Bronchial epithelial cell (primary cell): ENCODE measurements at places on chromosomes 4 and X.

DNA sequence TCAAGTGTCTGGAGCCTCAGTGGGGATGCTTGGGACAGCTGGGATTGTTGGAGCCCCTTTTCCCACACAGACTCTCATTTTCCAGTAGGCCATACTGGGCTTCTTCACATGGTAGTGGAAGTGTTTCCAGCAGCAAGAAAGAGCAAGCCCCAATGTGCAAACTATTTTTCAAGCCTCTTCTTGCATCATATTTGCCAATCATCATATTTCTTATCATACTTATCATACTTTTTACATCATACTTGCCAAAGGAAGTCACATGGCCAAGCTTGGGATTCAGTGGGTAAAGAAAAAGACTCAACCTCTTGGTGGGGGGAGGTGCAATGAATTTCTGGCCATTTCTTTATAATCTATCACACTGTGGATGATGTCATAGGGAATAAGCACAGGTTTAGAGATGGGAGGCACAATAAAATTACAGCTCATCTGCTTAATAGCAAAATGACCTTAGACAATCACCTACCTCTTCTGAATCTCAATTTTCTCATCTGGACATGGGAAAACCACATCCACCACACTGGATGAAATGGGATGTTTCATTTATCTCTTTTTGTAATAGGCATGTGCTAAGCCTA is 174.2 kb downstream of the MID1IP1 start:
- peak; percentile 47 for DNase-seq

GRCh38 chrX:13090339-13091110 is 46.1 kb upstream of the FAM9C start:
- no peak for DNase-seq

- no peak for DNase-seq
These were observed 151.3 kb downstream of the THOC2 start for GRCh38 chrX:123581586-123581985.

DNA sequence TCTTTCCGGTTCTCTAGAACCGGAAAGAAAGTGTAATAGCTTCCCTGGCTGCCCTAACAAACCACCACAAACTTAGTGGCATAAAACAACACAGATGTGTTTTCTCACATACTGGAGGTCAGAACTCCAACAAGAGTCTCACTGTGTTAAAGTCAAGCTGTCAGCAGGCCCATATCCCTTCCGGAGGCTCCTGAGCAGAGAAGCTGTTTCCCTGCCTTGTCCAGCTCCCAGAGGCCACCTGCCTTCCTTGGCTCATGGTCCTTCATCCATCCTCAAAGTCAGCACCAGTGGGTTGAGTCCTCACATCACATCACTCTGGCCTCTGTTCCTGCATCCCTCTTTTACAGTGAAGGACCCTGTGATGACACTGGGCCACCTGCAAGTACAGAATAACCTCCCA is 49.8 kb upstream of the HMX1 start:
- no peak for DNase-seq

- no peak for DNase-seq
These were observed 90.4 kb upstream of the TLL1 start for GRCh38 chr4:165782623-165783022.

- no peak for DNase-seq
These were observed 517.6 kb downstream of the PABPC4L start for GRCh38 chr4:133683967-133684366.

DNA sequence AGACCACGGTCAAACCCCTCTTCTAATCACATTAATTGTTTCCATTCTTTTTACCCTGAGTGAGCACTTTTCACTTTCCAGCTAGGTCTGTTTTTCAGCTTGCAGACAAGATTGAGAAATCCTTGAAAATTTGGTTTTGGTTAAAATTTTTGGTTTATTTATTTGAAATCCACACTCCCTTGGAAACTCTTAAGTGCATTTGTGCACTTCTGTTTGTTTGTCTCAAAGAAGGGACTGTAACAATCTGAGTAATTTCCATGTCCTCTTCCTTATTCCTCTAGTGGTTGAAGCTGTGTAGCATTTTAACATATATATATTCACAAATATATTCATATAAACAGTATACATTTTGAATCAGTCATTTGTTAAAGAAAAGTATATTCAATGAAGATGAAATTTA is 333.3 kb downstream of the ANK2 start:
- no peak for DNase-seq
